ENCODE measurements at places on chromosomes 16 and 17.

DNA sequence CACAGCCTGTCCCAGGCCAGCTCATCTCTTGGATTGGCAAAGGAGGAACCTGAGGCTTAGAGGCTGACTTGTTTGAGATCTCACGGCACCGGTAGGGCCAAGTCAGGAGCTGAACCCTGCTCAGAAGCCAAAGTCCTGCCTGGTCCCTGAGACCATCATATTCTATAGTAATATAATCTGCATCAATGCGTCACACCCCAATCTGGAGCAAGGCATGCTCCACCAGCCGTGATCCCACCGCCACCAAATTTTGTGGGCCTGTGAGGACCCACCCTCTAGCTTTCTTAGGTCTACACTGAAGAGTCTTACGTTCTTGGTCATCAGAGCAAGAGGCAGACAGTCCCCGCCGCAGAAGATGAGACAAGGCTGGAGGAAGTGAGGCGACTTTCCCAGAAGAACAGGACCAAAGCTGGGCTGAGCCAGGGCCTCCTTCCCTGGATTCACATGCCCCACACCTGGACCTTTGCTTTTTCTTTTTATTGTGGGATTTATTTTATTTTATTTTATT lies 2.7 kb downstream of the SULT1A1 start:
- DNase-seq: no peak

- no peak for DNase-seq
Observed at GRCh38 chr16:48194828-48195556, 39.2 kb upstream of the ABCC12 start.

DNA sequence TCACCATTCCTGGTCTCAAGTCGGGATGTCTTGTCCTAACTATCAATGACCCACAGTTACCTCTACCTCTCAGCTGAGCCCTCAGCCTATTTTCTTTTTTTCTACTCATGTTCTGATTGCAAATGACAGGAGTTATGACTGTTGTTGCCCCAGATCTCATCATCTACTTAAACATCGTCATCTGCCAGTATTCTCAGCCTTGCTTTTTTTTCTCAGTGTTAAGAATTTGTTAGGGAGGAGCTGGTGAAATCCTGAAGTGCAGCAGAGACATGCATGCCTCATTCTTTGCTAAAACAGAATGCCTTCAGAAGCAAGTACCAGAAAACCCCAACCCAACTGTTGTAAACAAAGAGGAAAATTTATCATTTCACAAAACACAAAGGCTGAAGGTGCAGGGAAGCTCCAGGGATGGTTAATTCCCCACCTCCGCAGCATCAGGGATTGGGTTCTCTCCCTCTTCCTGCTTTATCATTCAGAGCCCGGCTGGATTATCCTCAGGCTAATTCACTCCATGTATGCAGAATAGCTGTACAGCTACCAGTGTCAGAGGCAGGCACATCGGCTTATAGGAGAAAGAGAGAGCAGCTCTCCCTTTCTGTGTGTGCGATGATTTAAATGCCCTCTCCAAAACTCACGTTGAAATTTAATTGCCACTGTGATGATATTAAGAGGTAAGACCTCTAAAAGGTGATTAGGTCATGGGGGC lies 540.8 kb upstream of the HSBP1 start:
- DNase-seq: no peak

DNA sequence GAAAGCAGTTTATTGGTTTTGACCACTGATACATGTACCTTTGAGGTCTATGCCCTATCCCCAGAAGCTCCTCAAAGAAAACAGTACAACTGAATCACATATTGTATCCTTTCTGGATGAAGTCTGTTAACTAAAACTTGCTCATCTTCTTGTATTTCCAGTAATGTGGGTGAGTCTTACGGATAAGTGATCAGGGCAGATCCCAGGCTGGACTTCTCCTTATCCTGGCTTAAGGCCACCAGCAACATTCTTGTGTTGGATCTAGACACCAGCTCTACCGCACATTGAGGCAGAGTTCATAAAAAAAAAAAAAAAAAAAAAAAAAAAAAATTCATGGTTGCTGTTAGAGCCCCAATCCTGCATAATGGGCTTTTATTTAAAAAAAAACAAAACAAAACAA lies 536.7 kb upstream of the HSBP1 start:
- DNase-seq: no peak

DNA sequence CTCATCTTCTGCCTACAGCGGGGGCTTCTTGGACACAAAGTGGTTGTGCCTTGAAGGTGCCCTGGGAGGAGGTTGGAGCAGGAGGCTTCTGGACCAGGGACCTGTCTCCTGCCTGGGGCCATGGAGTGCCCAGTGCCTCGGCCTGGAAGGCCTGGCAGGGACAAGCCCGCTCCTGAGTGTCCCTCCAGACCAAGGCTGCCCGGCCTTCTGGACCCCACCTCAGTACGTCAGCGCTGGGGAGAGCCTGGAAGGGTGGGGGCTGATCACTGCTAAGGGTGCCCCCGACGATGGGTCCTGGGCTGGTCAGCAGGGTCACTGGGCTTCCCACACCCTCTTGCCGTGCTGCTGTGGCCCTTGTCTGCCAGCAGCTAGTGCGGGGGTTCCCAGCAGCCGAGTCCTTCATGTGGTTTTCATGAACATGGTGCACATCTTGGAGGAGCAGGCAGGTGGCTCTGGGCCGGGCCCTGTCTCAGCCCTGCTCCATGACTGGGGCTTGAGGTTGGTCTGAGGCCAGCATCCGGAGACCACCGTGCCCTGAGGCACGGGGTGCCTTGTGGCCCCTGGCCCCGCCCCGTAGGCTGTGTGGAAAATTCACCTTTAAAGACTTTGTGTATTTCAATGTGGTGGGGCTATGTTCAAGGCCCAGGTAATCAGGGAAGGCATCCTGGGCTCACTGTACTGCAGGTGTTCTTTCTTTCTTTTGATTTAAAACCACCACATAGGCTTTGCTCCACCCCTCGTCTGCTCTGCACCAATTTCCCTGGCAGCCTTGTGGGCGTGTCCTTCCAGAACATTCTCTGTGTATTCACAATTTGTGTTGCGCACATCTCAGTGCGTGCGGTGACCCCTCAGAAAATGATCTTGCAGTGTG lies 22.4 kb downstream of the MGRN1 start:
- DNase-seq: no peak
